ENCODE measurements at places on chromosomes 1 and 21. TPM values are rescaled to one million over a fixed set of nuclear protein-coding genes. Genes with fewer than 3 reads are reported as not detected.

CSMD2 gene
- 10.9 TPM for total RNA-seq

S100A7A gene
- not detected for total RNA-seq

CIART gene
- total RNA-seq = 4.8 TPM

OPTC gene
- total RNA-seq = not detected

TSPAN2 gene
- 0.30 TPM for total RNA-seq

PPM1J gene
- total RNA-seq = 1.6 TPM

PGLYRP4 gene
- total RNA-seq = not detected

SLC16A4 gene
- 10.4 TPM for total RNA-seq

ZNF669 gene
- total RNA-seq = 6.0 TPM

AMPD1 gene
- not detected for total RNA-seq

LCE1A gene
- not detected for total RNA-seq

KCNE2 gene
- not detected for total RNA-seq

DTL gene
- total RNA-seq = 1.8 TPM

RIMS3 gene
- total RNA-seq = 0.09 TPM

Measured in smooth muscle cell of the umbilical artery (primary cell).